ENCODE measurements at places on chromosomes 3 and 15.

- no peak for DNase-seq
Measured at GRCh38 chr15:44659056-44659455, 4.4 kb downstream of the SPG11 start.

GRCh38 chr15:25407950-25408349, 30.9 kb downstream of the UBE3A start:
- DNase-seq = no peak

GRCh38 chr3:190697901-190698300, 164.6 kb downstream of the GMNC start:
- no peak for DNase-seq

GRCh38 chr15:64987136-64987535, 2.6 kb downstream of the SPG21 start:
- DNase-seq = no peak

GRCh38 chr3:32707026-32707370, 22.0 kb downstream of the CNOT10 start:
- DNase-seq = no peak

DNA sequence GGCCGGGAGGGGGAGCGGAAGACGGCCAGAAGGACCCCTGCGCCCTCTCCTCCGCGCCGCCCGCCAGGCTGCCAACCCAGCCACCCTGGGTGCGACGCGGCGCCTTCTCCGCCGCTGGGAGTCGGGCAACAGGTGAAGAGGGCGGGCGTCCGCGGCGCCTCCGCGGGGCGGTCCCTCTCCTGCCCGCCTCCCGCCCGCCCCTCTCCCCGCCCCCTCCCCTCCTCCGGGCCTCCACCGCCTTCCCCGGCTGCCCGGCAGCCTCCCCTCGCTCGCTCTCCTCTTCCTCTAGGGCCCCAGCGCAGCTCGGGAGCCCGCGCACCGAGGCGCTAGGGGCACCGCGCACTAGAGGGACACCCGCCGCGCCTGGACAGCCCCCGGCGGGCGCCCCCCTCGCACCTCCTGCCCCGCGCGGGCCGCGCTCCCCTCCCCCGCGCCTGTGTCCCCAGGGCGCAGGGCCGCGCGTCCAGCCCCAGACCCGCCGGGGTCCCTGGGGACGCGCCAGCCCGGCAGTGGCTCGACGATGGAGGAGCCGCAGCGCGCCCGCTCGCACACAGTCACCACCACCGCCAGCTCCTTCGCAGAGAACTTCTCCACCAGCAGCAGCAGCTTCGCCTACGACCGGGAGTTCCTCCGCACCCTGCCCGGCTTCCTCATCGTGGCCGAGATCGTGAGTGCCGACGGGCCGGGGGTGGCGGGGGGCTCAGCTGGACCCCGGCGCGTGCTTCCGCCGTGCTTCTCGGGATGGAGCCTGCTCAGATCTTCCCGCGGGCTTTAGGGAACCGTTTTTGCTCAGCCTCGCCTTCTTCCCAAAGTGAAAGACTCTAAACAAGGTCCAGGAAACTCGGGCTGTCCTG, at the start of gene CMTM8:
CMTM8 (plus strand) TSS at position 228 of the 854 bp plus-strand sequence; CDS start at position 521, 293 bp downstream.
- peak; percentile 80 for DNase-seq

DNA sequence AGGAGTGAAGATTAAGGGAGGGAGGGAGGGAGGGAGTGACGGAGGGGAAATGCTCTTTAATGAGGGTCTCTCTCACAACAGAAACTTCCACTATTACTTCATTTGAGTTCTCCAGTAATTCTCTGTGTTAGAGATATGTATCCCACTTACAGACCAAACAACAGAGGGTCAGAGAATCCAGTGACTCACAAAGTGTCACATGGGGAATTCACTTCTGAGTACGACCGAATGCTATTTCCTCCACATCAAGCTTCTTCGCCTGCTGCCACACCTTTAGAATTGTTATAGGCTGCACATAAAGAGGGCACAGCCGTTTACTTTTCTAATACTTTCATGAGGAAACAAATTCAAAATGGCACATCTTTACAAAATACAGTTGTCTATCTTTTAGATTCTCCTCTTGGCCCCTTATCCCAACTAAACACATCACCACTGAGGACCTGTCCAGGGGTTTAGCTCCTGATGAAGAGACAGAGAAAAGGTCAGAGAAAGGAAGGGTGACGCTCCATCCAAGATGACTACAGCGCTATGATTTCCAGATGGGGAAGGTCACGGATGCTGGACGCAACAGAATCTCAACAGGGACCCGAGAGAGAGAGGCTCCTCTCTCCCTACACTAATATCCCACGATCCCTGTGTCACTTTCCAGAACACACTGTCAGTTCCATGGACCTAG, 119.0 kb downstream of the XXYLT1 start:
- DNase-seq = no peak

Measured in stimulated activated CD4-positive, alpha-beta T cell treated with anti-CD3 and anti-CD28 coated beads, Interleukin-15, amount 100 ng/mL, for 24 hours (primary cell).